Neuronal stem cell (in vitro differentiated cells): ENCODE measurements at places on chromosomes 2 and 18.
A peak's percentile ranks its signal among the peaks of the same experiment; 100 is the strongest.

GRCh38 chr2:33812707-33813106 is 213.6 kb upstream of the FAM98A start:
- peaks cover 4% of the 10 kb centered on the region for H3K4me1 ChIP-seq
- DNase-seq: no peak
- H3K36me3 ChIP-seq: no peaks in the 10 kb centered on the region

DNA sequence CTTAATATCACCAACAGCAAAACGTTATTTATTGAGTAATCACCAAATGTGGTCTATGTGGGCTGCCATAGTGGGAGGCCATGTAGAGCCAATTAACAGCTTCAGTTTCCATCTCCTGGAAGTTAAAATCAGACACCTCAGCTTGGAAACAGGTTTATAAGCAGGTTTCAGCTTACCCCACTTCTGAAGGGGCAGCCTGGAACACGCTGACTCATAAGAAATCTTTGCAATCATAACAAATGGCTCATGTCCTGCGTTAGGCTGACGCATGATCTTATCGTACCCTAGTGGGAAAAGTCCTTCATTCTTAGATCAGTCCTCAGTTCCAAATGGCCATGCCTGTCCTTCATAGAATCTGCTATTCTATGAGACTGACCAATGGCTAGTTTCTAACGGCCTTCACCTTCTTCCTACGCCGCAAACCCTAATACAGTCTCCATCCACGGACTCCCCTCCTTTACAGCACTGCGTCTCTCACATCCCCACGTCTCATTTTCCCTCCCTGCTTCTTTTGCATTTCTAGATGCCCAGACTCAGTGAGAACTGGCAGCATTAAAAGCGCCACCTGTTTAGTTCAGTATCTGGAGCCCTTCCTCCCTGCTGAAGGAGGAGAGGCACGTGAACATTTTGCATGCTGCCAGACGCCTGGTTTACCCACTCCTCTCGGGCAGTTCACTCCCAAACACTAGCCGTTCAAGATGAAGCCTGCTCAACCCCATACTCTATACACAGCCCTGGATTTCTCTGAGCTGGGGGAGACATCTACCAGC is 24.2 kb upstream of the BZW1 start:
- no peak for DNase-seq
- H3K27ac ChIP-seq: no peak overlapping the region
- no peaks in the 10 kb centered on the region for H3K27me3 ChIP-seq
- H3K4me1 ChIP-seq: no peaks in the 10 kb centered on the region

DNA sequence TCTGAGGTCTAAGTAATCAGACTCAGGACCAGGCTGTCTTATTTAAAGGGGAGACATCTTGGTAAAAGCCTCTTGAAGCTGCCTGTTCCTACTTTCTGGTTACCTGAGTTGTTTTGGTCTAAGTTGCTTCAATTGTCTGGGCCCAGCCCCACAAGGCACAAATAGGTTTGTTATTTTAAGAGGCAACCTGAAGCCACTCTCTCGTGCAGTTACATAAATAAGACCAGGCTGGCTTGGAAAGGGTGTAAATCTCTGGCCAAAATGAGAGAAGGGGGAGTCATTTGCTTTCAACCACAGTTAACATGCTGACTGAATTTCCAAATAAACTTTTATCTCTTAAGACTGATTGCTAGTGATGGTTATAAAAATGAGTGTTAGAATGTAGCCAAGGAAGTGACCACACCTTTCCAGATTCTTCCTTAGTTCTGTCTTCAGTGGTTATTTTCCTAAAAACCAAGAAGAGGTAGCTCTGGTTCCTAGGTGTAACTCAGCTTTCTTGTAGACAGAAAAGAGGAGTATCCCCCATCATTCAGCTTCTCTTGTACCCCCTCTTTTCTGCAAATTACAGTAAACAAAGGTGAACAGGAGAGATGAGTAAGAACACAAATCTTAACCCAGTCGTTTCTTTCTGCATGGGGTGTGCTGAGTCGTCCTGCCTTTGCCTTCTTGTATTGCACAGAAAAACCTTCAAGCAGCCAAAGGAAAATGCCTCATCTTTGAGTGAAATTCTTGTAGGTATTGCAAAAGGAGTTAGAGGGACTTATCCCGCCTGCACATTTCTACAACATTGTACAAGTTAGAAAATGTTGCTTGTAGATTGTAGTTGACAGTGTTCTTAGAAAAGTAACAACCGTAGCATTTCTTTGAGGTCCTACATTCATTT is 161.5 kb upstream of the NT5C1B start:
- no peaks in the 10 kb centered on the region for H3K36me3 ChIP-seq
- no peak for DNase-seq
- H3K27ac ChIP-seq: no peak overlapping the region
- peaks cover 17% of the 10 kb centered on the region for H3K27me3 ChIP-seq

DNA sequence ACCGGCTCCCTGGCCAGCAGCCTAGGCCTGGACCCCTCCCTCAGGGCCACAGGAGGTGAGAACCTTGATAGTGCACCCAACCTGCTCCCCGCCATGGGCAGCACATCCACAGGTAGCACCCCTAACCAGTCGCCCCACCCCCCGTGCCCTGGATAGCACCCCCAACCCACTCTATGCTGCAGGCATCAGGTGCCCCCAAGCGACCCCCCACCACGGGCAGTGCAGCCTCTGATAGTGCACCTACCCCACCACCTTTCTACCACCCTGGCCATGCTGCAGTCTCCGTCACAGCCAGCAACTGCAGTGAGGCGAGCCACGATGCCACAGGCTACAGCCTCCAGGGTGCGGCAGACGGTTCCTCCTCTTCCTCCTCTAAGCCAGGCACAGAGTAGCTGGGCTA is 55.6 kb downstream of the SOWAHC start:
- H3K27ac ChIP-seq: no peak overlapping the region
- no peak overlapping the region for H3K4me3 ChIP-seq
- no peaks in the 10 kb centered on the region for H3K36me3 ChIP-seq
- no peak for DNase-seq
- no peaks in the 10 kb centered on the region for H3K4me1 ChIP-seq
- H3K27me3 ChIP-seq: no peaks in the 10 kb centered on the region

GRCh38 chr18:63169853-63170252 is 149.7 kb downstream of the BCL2 start:
- no peaks in the 10 kb centered on the region for H3K27me3 ChIP-seq
- no peak for DNase-seq
- H3K27ac ChIP-seq: no peak overlapping the region
- H3K36me3 ChIP-seq: no peaks in the 10 kb centered on the region
- no peaks in the 10 kb centered on the region for H3K4me1 ChIP-seq
- H3K4me3 ChIP-seq: no peak overlapping the region

- no peak overlapping the region for H3K27ac ChIP-seq
- H3K4me3 ChIP-seq: peak overlapping the region; percentile 83
- H3K27me3 ChIP-seq: peaks cover 14% of the 10 kb centered on the region
Measured at GRCh38 chr2:157627594-157628476, 829 bp downstream of the ACVR1C start.
